MCF 10A (cell line): ENCODE measurements at places on chromosomes 2 and 18. TPM values are rescaled to one million over a fixed set of nuclear protein-coding genes. Genes with fewer than 3 reads are reported as not detected.

PPP4R1 gene
- 88.0 and 109 TPM in 2 replicates for total RNA-seq

YES1 gene
- total RNA-seq: 60.4 and 81.7 TPM in 2 replicates

KRCC1 gene
- total RNA-seq: 24.9 and 36.6 TPM in 2 replicates

TOGARAM2 gene
- total RNA-seq: 0.16 TPM in 1 of 2 replicates, not detected in the other

MERTK gene
- 0.19 and 0.49 TPM in 2 replicates for total RNA-seq

HOXD10 gene
- not detected in 2 replicates for total RNA-seq

TANK gene
- total RNA-seq: 62.0 and 79.6 TPM in 2 replicates

LOXL3 gene
- 0.93 and 1.2 TPM in 2 replicates for total RNA-seq

DSC1 gene
- not detected in 2 replicates for total RNA-seq

GKN1 gene
- total RNA-seq: not detected in 2 replicates

NYAP2 gene
- total RNA-seq: not detected in 2 replicates

KCNK3 gene
- not detected in 2 replicates for total RNA-seq

COLEC12 gene
- 0.05 TPM in 1 of 2 replicates, not detected in the other for total RNA-seq

CHRND gene
- not detected in 2 replicates for total RNA-seq

ANKRD39 gene
- total RNA-seq: 14.0 and 17.6 TPM in 2 replicates

PFN4 gene
- total RNA-seq: 1.8 and 2.6 TPM in 2 replicates

MC2R gene
- total RNA-seq: not detected in 2 replicates

CEP192 gene
- 14.3 and 15.2 TPM in 2 replicates for total RNA-seq

CHRNG gene
- total RNA-seq: not detected in 2 replicates

CDH2 gene
- total RNA-seq: 14.6 and 15.1 TPM in 2 replicates

DHRS9 gene
- total RNA-seq: 0.21 TPM in 1 of 2 replicates, not detected in the other

OBSL1 gene
- total RNA-seq: 29.0 and 29.8 TPM in 2 replicates

LCT gene
- not detected in 2 replicates for total RNA-seq

C18orf54 gene
- 4.4 and 5.5 TPM in 2 replicates for total RNA-seq

NRBP1 gene
- 79.5 and 97.3 TPM in 2 replicates for total RNA-seq

POU3F3 gene
- total RNA-seq: not detected in 2 replicates

MTIF2 gene
- total RNA-seq: 58.3 and 60.7 TPM in 2 replicates
